ENCODE measurements at places on chromosomes 13 and 19.

- DNase-seq: peak; percentile 94
Observed at GRCh38 chr19:21474671-21475181, 30.7 kb upstream of the ZNF429 start.

DNA sequence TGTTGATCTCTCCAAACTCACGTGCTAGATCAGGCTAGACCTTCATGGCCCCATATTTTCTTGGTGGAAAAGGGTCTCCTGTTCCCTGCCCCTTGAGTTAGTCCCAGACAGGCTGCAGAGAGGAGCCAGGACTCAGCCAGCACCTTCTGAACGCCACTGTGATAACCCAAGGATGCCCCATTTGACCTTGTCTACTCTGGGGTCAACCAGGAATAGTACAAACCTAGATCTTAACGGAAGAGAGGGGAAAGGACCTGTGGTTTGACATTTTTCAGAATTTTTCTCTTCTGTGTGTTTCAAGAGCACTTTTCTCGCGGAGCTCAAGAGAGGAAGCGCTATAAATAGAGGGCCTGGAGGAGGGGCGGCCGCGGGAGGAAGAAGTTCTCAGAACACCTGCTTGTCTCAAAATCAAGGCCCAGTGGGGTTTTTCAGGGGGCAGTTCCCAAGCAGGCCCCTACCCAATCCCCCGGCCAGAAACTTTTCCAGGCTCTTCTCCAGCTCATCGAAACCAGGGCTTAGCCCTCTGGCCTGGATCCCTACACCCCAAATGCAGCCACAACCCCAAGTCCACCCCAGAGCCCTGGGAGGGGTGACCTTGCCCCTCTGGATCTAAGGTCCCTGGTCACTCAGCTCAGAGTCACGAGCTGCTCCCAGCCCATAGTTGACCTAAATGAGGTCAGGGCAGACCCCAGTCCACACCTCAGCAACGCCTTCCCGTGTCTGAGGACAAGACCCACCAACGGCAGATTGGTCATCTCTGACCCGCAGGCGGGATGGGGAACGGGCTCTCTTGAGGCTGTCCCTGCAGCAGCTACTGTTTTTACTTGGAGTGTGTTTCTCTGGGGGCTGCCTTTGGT lies 75.6 kb upstream of the TM9SF2 start:
- peak; percentile 72 for DNase-seq

- DNase-seq: no peak
Observed at GRCh38 chr19:41076286-41076685, 12.0 kb upstream of the CYP2A13 start.

DNA sequence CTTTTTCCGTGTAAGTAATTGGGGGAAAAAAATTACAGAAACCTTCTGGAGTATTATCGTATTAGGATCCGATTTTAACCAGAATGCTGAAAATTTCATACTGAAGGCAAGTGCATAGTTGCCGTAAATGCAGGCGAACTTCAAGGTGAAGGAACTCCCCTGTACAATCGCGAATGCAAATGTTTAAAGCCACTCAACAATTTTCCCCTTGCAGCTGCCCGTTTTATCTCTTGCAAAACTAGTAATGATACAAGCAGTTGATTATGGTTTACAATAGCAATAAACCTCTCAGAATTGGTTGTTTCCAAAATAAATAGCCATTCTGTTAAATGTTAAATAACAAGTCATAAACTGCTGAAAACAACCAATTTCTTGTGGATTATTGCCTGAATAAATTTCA lies 105.7 kb downstream of the DNAJC15 start:
- DNase-seq: no peak

GRCh38 chr13:112096959-112097358 lies 30.0 kb downstream of the SOX1 start:
- no peak for DNase-seq

DNA sequence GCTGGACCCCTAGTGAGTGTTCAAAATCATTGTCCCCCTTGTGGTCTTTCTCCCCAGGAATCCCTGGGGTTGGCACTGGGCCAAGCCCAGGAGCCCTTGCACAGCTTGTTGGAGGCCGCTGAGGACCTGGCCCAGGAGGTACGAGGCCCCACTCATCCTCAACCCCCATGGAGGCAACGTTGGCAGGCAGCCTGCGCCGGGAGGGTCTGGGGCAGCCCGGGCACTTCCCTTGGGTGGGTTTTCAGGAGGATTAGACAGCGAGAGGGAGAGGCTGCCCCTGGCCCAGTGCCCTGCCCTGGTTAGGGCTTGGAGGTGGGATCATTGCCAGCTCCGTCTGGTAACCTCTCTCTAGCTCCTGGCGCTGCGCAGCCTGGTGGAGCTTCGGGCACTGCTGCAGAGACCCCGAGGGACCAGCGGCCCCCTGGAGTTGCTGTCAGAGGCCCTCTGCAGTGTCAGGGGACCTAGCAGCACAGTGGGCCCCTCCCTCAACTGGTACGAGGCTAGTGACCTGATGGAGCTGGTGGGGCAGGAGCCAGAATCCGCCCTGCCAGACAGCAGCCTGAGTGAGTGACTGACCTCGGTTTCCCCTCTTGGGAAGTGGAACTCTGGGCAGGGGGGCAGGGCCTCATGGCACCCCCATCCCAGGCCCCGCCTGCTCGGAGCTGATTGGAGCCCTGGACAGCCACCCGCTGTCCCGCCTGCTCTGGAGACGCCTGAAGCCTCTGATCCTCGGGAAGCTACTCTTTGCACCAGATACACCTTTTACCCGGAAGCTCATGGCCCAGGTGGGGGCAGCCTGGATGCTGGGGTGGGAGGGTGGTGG lies 3.0 kb downstream of the ABCA7 start:
- DNase-seq: no peak

- no peak for DNase-seq
Observed at GRCh38 chr13:74074723-74075122, 59.5 kb downstream of the KLF12 start.

DNA sequence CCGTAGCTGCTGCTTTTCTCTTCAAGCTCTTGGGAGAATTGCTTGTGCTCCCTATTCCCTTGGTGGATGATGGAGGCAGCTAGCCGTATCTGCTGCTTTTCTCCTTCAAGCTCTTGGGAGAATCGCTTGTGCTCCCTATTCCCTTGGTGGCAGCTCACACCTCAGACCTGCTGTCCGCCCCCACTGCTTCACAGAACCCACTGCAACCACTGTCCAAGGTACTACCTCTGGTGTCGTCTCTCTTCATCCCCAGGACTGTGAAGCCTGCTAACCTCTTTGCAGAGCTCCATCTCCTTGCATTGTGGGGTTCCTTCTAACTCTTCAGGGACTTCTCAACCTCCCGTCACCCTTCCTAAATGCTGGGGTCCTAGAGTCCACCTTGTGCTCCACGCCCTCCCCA lies 4.6 kb upstream of the ERVK3-1 start:
- no peak for DNase-seq

DNA sequence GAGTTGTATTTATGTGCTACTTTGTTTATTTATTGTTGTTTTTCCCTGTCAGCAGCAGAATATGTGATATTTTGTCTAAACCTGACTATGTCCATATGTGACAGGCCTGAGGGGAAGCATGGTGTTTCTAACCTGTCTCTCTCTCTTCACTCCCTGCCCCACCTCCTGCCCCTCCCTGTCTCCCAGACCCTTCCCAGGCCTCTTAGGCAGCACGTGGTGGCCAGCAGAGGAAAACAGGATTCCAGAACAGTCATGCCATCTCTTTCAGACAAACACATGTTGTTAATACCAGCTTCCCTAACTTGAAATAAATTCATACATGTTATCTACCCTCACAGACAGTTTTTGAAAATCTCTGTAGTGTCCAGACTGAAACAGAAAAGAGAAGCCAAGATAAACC lies 31.0 kb upstream of the ATP11A start:
- no peak for DNase-seq

GRCh38 chr19:45404557-45405434 lies at the start of gene PPP1R13L:
PPP1R13L (minus strand) TSS chr19:45405069; CDS start chr19:45398318, 6,751 bp downstream.
- DNase-seq: peak; percentile 78

DNA sequence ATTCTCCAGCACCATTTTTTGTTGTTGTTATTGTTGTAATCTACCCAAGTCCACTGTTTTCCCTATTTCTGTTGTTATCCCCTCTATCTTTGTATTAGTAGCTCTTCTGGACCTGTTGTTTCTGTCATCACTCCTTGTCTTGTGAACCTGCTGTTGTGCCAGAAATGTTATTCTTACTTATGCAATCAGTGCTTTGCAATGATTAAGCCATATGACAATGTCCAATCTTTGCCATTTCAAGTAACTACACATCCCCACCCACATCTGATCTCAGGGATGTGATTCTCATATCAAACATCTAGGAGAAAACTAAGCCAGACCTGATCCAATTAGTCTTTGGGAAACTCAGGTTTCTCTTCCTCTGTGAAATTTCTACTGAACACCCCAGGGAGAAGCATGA lies 472.6 kb upstream of the KLHL1 start:
- DNase-seq: no peak

- no peak for DNase-seq
Observed at GRCh38 chr19:37899966-37900365, 6.4 kb downstream of the WDR87 start.

- peak; percentile 96 for DNase-seq
Observed at GRCh38 chr19:20077791-20078463, at the start of gene ZNF90. ZNF90 (plus strand) TSS chr19:20078000; CDS start chr19:20078133, 133 bp downstream.

- DNase-seq: no peak
Observed at GRCh38 chr13:66195238-66195637, 1034.9 kb downstream of the PCDH9 start.

- no peak for DNase-seq
Observed at GRCh38 chr19:31629579-31630363, 280.5 kb upstream of the TSHZ3 start.

DNA sequence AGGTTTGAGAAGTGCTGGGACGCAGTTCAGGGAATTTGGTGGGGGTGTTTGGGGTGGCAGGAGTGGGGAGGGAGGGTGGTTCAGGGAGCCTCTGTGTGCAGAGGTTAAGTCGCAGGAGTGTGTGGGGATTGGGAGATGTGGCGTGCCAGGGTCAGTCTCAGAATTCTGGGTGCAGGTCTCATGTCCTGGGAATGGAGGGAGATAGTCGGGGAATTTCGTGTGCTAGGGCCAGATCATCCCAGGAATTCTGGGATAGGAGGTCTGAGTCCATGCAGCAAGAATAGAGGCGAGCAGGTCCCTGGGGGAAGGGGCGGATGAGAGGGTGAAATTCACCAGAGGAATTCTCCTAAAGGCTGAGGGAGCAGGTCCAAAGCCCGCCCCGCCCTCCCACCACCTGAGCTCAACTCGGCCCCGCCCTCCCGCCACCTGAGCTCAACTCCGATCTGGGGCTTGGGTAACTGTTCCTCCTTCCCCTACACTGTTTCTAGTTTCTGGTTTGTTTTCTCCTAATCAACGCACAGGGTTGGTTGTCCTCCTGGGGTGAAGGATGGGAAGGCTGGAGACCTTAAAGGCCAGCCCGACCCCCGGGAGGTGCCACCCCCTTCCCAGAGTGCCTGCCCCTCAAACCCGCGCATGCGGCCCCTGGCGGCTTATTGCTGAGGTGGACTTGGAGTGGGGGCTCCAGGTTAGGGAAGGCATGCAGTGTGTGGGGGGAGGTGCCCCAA lies 15.2 kb downstream of the KCNC3 start:
- DNase-seq: no peak

DNA sequence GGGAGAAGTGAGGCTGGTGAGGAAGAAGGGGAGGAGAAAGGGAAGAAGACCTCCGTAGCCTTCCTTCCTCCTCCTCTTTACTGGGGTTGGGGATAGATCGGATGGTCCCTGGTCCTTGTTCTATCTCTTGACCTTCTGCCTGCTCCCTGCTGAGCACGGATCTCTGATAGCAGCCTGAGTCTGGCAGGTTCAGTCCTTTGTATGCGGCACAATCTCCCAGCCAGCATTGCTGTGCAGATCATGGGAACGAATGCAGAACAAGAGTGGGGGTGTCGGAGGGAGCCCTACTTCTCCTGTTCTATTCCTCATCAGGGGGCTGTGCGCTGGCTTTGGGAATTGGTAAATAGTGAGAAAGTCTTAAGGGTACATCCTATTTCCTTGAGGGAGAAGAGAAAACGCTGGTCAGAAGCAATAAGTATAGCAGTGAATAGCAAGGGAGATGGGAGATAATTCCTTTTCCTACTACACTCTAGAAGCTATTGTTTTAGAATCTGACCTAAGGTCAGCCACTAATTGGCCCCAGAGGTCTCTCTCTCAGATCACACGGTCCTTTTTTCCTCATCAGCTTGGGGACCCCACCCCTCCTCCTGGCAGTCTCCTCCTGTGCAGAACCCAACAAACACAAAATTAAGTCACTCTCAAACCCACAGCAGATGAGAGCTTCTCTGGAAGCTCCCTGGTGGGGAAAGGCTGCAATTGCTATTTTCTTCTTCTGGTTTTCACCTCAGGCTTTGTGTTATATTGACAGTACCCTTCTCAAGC lies 41.0 kb downstream of the KL start:
- DNase-seq: no peak

GRCh38 chr13:50075619-50076097 lies 60.4 kb downstream of the KCNRG start:
- DNase-seq: no peak

GRCh38 chr19:42280815-42281145 lies 11.7 kb downstream of the CIC start:
- DNase-seq: no peak

DNA sequence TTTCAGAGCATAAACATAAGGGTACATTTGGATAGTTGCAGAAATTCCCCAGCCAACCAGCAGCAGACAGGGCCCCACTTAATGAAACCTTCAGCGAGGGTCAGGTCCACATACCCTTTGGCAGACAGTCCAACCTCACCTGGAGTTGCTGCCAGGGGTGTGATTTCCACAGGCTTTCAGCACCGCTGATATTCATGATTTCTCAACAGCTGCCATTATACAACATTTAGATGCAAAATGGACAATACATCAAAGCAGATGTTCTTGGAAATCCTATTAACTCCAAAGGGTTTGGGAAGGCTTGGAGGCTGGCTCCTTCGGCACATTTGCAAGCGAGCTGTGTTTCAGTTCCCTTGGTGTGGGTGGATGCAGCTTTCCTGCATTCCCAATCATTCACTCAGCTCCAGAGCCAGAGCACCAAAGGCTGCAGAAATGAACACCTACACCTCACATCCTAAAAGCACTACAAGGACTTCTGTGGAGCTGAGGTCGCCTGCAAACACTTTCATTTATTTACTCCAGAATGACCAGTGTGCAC lies 147.2 kb upstream of the VSTM2B start:
- no peak for DNase-seq

DNA sequence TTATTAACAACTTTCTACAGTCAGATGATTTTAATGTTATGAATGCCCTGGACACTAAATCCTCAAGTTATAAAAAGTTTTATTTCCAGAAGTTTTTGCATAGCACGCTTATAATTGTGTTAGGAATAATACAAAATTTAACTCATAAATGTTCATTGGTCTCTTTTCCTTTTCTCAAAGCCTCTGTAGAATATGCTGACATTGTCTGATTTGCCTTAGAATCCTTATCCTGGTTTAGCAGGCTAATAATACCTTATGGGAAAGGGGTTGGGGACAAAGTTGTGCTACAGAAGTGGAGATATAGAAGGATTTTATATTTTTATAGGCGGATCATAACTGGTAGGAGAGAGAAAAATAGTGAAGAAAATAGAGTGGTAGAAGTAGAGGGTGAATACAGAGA lies 1739.6 kb downstream of the OLFM4 start:
- DNase-seq: no peak

DNA sequence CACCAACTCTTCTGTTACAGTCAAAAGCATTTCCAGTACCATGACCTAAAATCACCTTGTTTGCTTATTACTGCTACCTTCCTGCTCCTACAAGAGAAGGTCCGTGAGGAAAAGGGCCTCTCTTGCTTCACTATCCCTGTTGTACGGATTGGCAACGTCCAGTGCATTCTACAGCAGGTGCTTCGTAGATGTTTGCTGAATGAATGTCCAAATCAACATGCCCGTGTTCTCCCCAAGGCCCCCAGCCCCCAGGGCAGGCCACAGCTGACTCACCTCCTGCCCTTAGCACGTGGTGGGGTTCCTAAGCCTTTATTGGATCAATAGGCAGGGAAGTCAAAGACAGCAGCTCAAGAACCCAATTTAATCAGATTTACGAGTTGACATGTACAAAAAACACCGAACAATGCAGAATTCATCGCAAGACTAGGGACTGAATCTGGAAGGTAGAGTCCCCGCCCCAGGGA lies 5.5 kb upstream of the NAPA start:
- no peak for DNase-seq

Data from activated CD4-positive, alpha-beta memory T cell treated with anti-CD3 and anti-CD28 coated beads for 36 hours (primary cell).